ENCODE measurements at places on chromosomes 16 and 17.

- DNase-seq = peak; percentile 25
These were observed 244.1 kb upstream of the MON1B start for GRCh38 chr16:76946879-76947278.

DNA sequence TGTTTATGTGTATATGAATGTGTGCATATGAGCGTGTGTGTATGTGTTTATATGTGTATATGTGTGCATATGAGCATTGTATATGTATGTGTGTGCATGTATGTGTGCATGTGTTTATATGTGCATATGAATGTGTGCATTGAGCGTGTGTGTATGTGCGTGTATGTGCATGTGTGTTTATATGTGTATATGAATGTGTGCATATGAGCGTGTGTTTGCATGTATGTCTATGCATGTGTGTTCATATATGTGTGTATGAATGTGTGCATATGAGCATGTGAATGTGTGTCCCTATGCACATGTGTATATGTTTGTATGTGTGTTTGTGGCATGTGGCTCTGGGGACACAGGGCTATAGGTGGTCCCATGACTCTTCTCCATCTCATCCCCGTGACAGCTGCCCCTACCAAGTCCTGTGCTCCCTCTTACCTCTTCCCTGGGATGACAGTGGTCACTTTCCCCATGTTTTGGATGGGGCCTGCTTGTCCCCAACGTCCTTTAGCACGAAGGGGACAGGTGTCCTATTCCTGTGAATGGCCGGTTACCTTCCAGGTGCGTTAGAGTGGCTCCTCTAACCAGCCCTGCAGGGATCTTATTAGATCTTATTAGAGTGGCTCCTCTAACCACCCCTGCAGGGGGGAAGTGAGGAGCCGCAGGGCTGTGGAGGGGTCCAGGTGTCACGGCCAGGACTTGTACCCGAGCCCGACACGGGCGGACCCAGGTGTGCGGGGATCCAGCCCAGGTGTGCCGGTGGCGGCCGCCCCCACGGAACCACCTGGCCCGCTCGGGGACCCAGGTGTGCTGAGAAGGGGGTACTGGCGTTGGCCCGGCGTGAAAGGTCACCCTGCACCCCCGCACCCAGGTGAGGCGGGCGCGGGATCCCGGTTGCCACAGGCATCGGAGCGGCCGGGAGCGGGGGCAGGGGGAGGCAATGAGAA, 105.6 kb downstream of the SEC14L1 start:
- DNase-seq = no peak

- DNase-seq = peak; percentile 12
These were observed 407 bp downstream of the MCRIP1 start for GRCh38 chr17:81832608-81833159.

DNA sequence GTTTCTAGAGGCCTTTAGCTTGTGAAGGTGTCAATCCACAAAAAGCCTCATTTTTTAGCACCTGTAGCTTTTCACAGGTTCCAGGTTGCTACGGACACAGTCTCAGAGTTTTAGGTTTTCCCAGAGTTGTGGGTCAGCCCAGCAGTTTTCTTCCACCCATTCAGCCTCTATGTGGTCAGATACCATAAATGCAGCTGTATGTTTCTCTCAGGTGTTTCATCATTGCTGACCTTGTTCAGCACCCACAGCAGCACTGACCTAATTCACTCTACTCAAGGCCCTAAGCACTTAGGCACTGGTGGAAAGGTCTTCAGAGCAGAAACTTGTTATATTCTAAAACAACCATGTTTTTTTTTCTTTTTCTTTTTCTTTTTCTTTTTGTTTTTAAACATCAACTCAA, 15.0 kb upstream of the SPACA3 start:
- no peak for DNase-seq

GRCh38 chr17:73261952-73262675, 434 bp upstream of the CPSF4L start:
- peak; percentile 82 for DNase-seq

- DNase-seq = peak; percentile 63
These were observed 8.5 kb downstream of the CCL18 start for GRCh38 chr17:36072431-36073121.

GRCh38 chr16:62408760-62409159, 372.5 kb upstream of the CDH8 start:
- no peak for DNase-seq

- DNase-seq = no peak
These were observed 35.9 kb upstream of the TOM1L1 start for GRCh38 chr17:54864636-54865356.

DNA sequence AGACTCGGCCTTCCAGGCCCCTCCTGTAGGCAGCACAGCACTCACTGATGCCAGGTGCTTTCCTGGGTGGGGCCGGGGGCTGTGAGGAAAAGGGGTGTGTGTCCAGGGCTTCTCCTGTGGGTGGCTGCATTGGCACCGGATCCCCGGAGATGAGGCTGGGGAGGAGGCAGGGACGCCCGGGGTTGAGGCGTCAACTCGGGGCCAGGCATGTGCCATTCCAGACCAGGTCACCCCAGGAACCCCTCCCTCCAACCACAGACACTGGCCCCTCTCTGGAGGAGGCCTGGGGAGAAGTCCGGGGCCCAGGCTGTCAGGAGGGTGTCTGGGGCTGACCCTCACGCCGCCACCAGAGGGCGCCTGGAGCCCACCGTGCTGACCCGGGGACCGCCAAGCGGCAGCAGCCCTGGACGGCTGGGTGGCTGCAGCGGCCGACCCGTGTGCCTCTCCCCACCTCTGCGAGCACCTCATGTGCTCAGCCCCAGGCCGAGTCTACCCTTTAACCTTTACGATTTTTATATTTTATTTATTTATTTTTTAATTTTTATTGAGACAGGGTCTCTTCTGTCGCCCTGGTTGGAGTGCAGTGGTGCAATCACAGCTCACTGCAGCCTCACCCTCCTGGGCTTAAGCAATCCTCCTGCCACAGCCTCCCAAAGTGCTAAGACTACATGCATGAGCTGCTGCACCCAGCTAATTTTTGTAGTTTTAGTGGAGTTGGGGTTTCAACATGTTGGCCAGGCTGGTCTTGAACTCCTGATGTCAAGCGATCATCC, 3.2 kb upstream of the METRN start:
- DNase-seq = no peak

- DNase-seq = peak; percentile 79
These were observed 1.2 kb downstream of the DUSP14 start for GRCh38 chr17:37490638-37491614.

DNA sequence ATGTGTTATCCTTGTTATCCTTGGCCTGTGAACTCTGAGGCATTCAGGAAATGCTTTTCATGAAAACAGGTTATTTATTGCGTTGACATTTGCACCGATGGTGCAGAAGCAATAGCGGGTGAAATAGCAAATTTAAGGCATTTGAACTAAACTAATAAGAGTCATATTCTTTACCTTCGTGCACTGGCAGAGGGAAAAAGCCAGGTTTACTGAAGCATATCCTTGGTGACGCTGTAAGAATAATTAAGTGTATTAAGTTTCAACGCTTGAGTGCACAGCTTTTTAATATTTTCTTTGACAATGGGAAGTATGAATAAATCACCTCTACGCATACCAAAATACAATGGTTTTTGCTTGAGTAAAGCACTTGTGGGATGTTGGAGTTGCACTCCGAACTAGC, 13.6 kb upstream of the KPNA2 start:
- DNase-seq = no peak

DNA sequence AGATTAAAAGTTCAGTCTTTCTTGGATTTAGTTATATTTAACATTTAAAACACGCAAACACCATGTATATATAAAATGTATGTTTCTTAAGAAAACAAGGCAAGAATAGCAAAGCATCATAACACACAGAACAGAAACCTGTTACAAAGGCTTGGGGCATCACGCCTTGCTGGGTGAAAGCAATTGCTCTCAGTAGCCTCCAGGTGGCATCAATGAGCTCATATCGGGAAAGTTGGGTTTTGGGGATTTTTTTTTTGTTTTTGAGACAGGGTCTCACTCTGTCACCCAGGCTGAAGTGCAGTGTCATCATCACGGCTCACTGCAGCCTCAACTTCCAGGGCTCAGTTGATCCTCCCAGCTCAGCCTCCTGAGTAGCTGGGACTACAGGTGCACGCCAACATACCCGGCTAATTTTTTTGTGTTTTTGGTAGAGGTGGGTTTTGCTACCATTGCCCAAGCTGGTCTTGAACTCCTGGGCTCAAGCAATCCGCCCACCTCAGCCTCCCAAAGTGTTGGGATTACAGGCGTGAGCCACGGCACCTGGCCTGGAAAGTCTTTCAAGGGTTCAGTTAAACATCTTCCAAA, 56.9 kb downstream of the CYB5D2 start:
- DNase-seq = peak; percentile 15

GRCh38 chr17:49358641-49359247, 3.3 kb downstream of the ZNF652 start:
- peak; percentile 29 for DNase-seq

- DNase-seq = peak; percentile 38
These were observed 432 bp downstream of the ZNF276 start for GRCh38 chr16:89721546-89722391.

DNA sequence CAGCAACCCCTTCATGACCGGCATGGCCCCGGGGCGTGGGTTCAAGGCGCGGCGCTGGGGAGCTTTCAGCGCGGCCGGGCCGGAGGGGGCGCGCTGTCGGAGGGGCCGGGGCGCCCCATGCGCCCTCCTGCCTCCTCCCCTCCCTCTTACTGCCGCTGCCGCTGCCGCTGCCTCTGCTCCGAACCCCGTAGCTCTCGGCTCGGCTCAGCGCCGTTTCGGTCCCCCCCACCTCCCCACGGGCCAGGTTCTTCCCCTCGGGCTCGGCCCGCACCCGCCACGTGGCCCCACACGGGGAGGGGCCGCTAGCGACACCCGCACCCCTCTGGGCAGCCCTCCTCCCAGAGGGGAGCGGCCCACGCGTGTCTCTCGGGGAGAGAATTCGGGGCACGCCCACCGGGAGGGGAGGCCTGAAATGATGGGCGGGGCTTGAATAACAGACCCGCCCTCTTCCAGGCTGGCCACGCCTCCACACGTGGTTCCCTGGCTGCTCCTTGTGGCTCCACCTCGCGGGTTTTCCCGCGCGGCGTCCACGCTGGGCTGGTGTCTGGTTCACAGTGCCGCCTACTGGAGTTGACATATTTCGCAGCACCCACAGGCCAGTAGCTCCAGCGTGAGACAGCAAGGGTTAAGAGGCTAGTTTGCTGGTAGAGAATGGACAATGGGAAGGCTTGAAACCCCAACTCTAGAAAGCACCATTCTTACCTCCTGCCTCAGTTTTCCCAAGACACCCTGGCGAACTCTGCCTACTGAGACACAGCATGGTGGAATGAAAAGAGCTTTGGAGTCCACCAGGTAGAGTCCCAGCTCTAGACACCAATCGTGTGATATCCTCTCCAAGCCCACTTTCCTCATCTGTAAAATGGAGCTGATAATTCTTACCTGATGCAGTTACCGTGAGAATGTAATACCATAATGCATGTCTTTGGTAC, at the start of gene KCNH4:
Gene KCNH4, minus strand, starts transcription at position 221 of the 929 bp plus-strand sequence. Its CDS starts 197 bp downstream, at position 24.
- peak; percentile 65 for DNase-seq

GRCh38 chr16:50289950-50290764, 23.8 kb downstream of the ADCY7 start:
- no peak for DNase-seq

GRCh38 chr16:54212893-54213292, 73.7 kb downstream of the IRX3 start:
- no peak for DNase-seq

DNA sequence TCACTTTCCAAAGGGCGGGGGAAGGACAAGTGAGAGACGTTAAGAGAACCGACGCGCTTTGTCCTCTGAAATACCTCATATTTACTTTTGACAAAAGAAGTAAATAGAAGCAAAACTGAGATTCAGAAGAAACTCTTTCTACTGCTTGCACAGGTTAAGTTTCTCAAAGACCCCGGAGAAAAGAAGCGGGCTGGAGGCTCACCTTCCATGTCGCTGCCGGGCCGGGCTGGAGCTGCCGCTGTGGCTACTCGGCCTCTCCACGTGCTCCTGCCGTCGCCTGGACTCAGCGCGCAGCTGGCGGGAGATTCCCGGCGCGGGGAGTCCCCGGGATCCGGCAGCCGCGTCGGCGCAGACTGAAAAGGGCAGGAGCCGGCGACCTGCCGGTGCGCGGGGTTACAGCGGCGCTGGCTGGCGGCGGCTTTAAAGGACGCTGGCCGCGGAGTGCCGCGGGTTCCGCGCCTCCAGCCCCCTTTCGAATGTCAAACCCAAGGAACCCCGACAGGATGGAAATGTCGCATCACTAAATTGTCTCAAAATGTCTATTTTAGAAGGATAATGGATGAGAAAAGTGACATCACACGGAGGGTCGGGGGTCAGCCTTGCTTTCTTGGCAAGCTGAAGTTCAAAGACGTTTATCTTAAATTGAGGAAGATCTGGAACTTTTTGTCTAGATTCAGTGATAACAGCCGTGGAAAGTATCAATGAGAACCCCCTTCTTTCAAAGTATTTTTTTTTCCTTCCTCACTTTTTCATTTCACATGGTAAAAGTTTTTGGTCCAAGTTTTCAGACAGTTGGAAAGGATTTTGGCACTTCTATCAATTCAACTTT, at the start of gene IKZF3:
Gene IKZF3, minus strand, starts transcription at position 395 of the 829 bp plus-strand sequence. Its CDS starts 186 bp downstream, at position 209.
- peak; percentile 19 for DNase-seq

- no peak for DNase-seq
These were observed 8.4 kb downstream of the MPRIP start for GRCh38 chr17:17050346-17051345.

- no peak for DNase-seq
These were observed 57.3 kb downstream of the COG7 start for GRCh38 chr16:23395732-23396131.

- no peak for DNase-seq
These were observed 83.1 kb downstream of the NT5M start for GRCh38 chr17:17386094-17386800.

DNA sequence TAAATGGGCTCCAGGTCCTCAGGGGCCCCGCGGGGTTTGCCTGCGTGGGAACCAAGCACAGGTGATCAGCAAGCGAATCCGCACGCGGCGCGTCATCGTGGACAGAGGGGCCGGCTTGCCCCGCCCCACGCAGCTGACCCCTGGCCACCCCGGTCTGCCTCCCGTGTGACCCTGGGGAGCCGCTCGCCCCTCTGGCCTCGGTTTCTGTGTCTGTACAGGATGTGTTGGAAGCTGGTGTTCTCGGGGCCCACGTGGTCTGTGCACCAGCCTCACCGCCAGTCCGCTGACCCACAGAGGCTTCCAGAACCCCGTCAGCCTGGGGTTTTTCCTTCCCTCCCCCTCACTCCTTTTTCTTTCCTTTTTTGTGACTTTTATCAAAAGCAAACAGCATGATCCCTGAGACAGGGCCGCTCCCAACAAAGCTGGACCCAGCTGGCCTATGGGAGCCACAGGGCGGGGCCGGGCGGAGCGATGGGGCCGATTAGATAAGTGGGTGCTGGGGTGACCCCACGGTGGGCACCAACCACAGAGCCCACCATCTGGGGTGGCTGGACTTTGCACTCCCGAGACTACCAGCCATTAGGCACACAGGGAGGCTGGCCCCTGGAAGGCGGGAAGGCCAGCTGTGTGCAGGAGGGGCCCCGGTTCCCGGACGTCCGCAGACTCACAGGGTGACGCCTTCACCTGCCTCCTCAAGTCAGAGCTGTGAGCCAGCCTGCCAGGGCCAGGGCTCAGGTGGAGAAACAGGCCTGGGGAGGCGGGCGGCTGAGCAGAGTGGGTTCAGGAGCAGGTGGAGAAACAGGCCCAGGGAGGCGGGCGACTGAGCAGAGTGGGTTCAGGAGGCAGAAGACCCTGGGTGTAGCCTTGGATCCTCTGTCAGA, 56.0 kb downstream of the ZFPM1 start:
- DNase-seq = no peak

Measured in foreskin melanocyte (primary cell).